ENCODE measurements at places on chromosomes 5 and 9. TPM values are rescaled to one million over a fixed set of nuclear protein-coding genes. Genes with fewer than 3 reads are reported as not detected.

The PPP3R2 gene
- not detected for polyA plus RNA-seq

The CAVIN4 gene
- polyA plus RNA-seq, result 3.9 TPM

The GKAP1 gene
- 14.5 TPM for polyA plus RNA-seq

The CDC20B gene
- 0.15 TPM for polyA plus RNA-seq

The ZNF366 gene
- polyA plus RNA-seq, result 1.6 TPM

The PDGFRB gene
- 32.0 TPM for polyA plus RNA-seq

All from brain (organoid and tissue), 16 donors.